HuH-7 (cell line): ENCODE measurements at places on chromosomes 12 and 14.

DNA sequence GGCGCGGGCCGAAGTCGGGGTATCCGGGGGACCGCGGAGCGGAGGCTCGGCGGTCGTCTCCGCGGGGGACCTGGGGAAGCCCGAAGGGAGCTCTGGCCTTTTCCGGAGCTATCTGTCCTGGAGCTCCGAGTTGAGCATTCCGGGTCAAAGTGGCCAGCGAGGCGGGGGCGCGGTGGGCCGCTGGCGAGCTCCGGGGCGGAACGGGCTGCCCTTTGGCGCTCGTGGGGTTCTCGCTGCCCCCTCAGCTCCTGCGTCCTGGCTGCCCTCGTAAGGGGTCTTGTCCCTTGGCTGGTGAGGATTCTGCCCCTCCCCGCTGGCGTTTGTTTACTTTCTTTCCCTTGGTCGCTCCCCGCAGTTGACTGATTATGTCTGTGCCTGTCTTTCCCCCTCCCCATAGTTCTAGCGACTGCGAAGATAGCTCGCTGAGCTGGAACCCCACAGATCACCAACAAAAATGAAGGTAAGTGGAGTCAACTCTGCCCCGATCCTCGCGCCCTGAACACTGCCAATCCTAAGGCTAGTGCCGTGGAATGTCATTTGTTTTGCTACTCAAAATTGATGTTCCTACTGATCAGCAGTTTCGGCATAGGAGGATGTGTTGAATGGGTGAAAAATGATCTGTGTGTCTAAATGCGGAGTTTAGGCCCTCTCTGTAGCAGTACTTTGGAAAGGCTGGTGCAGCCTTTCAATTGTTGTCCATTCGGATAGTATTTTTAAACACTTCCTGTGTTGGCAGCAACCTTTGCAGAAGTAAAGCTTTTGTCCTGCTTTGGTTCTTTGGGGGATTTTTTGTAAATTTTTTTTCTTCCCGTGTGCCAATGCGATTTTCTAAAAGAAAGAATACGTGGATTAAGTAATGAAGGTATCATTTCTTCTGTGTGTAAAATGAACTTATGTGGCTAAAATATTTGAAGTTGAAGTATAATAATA is 1.3 kb downstream of the ARID4A start:
- peak; percentile 20 for DNase-seq

DNA sequence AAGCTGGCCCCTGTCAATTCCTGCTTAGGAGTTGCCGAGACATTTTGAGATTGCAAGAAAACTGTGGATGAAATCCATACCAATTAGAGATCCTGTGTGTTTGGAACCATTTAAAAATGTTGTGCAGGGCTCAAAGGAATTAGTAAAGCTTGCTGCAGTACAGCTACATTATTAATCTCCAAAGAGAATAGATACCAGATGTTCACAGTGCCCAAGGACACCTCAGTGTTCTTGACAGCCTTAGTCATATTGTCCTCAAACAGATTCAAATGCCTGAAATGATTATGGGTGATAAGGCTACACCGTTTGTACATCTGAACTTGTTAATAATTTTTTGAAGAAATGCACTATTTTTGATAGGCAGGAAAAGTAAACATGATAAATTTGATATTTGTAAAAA is 164.6 kb downstream of the MSRB3 start:
- no peak for DNase-seq

GRCh38 chr12:63085120-63085519 is 65.9 kb downstream of the AVPR1A start:
- DNase-seq = no peak

- no peak for DNase-seq
Measured at GRCh38 chr12:77741974-77742517, 88.6 kb upstream of the NAV3 start.

DNA sequence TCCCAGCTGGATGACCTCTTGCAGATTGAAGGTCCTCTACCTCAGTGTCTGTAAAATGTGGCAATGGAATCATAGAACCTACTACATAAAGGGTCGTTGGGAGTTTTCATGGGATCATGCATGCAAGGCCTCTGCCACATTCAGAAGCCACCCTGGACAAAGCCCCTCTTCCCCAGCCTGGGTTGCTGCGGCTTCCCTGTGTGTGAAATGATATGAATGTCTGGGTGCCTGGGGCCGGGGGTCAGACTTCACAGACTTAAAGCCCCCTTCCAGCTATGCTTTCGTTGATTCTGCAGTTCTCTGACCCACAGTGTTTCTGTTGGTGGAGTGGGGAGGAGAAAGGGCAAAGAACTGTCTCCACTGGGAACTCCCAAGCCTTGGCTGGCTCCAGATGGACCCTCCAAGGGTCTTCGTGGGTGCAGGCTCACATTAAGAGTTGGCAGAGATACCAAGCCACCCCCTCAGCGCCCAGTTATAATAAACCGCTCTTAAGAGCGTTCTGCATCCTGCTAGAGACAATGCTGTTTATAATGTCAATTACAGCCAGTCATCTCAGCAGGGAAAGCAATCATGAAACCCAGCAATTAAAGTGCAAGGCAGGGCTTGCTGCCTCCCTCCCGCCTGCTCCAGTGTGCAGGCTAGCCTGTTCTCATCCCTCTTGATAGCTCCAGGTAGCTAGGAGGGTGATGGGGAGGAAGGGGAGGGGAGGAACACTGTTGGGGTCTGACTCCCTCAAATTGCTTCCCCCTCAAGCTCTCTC is 210.9 kb upstream of the FKBP4 start:
- no peak for DNase-seq

DNA sequence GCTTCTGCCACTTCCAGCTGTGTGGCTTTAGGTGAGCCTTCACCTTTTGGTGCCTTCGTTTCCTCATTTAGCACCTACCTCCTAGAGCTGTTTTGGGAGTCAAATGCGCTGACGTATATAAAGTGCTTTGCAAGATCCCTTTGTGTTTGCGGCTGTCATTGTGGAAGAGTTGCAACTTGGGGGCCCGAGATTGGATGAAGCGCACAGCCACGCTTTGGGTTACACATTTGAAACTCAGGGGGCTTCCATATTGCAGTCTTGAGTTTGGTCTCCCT is 636 bp upstream of the ARL6IP4 start:
- DNase-seq = no peak

- DNase-seq = no peak
Measured at GRCh38 chr12:59119676-59120075, 199.4 kb upstream of the LRIG3 start.

DNA sequence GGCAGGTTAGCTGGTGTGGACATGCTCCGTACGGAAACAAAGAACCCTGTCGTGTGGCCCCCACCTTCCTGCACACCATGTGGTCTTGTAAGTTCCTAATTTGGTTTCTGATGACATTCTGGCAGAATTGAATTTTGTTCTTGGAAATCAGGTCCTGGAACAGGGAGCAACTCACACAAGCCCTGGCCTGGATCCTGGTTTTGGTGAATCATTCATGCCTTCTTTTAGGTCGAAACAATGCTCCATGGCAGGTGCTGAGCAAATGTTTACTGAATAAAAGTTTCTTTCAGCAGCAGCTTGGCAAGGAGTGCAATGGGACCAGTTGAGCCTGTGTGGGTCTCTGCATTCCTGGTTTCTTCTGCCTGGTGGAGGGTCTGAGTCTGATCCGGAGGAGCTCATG is 978.4 kb downstream of the BCL11B start:
- no peak for DNase-seq

- no peak for DNase-seq
Measured at GRCh38 chr14:32734261-32734660, 204.4 kb upstream of the NPAS3 start.

- DNase-seq = peak; percentile 46
Measured at GRCh38 chr14:75307700-75308379, 29.2 kb downstream of the FOS start.

- DNase-seq = no peak
Measured at GRCh38 chr12:101074940-101075680, 134.9 kb downstream of the SLC5A8 start.

GRCh38 chr12:113478351-113479011 is 6.8 kb upstream of the LHX5 start:
- DNase-seq = no peak

DNA sequence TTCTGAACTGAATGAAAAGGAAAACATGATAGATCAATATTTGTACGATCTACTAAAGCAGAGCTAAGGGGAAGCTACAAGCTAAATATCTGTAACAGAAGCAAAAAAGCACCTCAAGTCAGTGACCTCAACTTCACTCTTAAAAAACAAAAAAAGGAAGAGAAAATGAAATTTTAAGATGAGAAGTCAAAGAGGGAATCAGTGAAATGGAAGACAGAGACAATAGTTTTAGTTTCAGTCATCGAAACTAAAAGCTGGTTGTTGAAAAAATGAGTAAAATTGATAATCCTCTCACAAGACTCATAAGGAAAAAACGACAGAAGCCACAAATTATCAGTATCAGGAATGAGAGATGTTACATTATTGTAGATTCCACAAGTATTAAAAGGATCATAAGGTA is 11.9 kb upstream of the SLC2A13 start:
- no peak for DNase-seq

GRCh38 chr12:94768398-94769046 is 118.2 kb upstream of the TMCC3 start:
- DNase-seq = no peak

- no peak for DNase-seq
Measured at GRCh38 chr12:51132693-51133092, 40.2 kb downstream of the TFCP2 start.

- DNase-seq = peak; percentile 64
Measured at GRCh38 chr12:12837025-12837812, 24.1 kb downstream of the DDX47 start.

DNA sequence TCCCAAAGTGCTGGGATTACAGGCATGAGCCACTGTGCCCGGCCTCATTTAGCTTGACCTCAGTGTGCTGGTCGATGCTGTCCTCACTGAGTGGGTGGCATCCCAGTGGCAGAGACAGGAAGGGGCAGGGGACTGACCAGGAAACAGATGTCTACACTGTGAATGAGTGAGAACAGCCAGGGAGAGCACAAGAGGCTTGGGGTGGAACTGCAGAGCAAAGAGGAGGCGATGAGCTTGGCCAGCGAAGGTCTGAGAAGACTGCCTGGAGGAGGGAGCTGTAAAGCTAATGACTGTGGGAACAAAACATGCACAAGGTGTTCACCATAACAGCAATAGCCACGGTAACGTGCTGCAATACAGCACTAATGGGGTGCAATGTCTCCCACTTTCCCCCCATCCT is 57.2 kb upstream of the BEGAIN start:
- DNase-seq = no peak

GRCh38 chr14:63229330-63230059 is 25.3 kb downstream of the RHOJ start:
- no peak for DNase-seq

DNA sequence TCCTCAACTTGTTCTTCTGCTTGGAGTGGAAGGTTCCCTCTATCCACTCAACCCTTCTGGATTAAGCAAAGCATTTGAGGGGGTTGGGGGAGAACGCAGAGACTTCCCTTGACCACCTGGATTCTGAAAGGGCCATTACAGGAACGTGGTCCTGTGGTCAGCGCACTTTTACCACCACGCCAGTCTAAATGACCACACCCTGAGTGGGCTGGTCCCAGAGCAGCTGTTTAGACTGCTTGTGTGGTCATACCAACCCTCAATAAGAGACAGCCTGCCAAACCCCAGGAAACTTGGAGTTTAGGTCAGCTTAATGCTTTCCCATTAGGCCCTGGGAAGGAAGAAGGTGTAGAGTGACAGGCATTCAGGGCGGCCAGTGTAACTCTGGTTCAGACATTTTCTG is 165.5 kb upstream of the ATP2B1 start:
- DNase-seq = no peak

GRCh38 chr14:66624336-66624937 is 116.5 kb downstream of the GPHN start:
- DNase-seq = peak; percentile 13

- no peak for DNase-seq
Measured at GRCh38 chr12:96152164-96152563, 42.0 kb upstream of the ELK3 start.

GRCh38 chr12:105014603-105015002 is 28.5 kb downstream of the NOPCHAP1 start:
- peak; percentile 9 for DNase-seq

DNA sequence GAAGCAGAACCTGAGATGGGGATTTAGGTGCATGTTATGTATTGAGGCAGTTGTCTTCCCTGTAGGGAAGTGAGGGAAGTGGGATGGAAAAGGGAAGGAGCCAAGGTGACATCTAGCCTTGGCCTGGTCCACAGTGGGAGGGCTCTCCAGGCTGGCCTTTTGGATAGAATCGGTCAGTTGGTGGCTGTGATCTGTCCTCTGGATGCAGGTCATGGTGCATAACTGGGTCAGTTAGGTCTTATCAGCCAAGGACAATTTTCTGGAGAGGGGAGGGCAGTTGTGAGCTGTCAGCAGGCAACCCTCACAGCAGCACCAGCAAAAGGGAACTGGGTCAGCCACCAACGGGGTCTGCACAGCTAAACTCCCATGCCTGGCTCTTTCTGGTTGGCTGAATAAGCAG is 9.6 kb downstream of the SERPINA12 start:
- DNase-seq = no peak

- no peak for DNase-seq
Measured at GRCh38 chr12:45112306-45112705, 61.4 kb upstream of the DBX2 start.

GRCh38 chr12:130224613-130225012 is 62.3 kb downstream of the FZD10 start:
- DNase-seq = no peak

DNA sequence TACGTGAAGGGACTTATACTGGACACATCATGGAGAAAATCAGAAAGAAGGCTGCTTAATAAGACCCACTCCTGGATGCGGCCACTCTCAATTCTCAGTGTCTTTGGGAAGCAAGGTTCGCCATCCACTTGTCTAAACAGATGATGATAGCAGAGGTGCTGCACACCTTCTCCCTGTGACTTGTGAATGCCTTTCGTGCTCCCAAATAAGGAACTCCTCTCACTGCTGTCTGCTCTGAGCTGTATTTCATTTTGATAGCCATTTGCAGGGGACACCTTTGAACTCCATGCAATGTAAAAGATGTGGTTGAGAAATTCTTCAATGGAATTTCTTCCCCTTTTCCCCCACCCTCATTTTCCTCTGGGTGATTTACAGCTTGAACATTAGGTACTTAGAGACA is 11.6 kb downstream of the RMST start:
- no peak for DNase-seq

- no peak for DNase-seq
Measured at GRCh38 chr12:119479121-119479561, 114.4 kb upstream of the TMEM233 start.
